ENCODE measurements at places on chromosomes 1 and 21.

GRCh38 chr1:64122588-64122987 is 80.8 kb upstream of the UBE2U start:
- no peak for DNase-seq

DNA sequence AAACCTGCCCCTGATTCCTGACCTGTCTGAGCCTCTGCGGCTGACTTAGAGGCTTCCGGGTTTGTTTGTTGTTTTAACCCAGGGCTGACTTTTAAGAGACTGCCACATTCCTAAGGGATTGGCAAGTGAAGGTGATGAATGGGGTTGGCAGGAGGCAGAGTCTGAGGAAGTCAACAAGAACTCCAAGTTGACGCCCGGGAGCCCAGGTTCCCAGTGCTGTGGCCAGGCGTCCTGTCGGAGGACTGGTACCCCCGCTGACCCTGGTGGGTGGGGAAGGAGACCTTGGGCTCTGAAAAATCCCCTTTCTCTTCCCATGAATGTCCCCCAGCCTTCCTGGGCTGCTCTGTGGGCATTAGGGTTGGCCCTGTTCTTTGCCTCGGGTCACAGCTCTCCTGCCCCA is 19.7 kb upstream of the EPS8L3 start:
- no peak for DNase-seq

DNA sequence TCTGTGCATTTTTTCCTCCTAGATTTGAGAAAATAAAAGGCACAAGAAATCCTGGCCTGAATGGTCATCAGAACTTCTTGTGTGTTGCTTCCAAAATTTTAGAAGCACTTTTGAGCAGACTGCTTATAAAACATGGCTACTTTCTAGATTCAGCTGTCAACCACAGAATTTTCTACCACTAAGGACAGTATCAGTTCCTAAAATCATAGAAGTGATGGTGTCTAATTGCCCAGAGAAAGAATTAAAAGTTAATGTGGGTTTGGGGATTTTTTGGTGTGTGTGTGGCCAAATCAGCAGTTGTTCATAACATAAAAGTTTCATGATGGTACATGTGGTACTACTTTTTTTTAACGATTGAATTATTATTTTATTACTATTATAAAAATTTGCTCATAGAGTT is 171.4 kb upstream of the SNX7 start:
- no peak for DNase-seq

DNA sequence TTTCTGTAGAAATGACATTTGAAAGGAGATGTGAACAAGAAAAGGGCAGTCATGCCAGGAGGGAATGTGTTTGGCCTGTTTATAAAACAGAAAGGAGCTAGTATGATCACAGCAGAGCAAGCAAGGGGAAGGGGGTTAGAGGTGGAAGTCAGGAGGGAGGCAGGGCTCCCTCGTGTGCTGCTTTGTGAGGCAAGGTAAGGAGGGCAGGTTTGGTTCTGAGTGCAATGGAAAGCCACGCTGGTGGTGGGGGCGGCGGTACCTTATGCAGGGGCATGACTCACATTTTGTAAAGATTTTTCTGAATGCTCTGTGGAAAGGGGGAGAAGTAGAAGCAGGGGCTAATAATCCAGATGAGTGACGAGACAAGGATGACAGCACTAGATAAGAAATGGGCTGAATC is 197.5 kb upstream of the C8B start:
- DNase-seq: no peak

GRCh38 chr1:101781201-101781831 is 215.4 kb downstream of the OLFM3 start:
- no peak for DNase-seq

DNA sequence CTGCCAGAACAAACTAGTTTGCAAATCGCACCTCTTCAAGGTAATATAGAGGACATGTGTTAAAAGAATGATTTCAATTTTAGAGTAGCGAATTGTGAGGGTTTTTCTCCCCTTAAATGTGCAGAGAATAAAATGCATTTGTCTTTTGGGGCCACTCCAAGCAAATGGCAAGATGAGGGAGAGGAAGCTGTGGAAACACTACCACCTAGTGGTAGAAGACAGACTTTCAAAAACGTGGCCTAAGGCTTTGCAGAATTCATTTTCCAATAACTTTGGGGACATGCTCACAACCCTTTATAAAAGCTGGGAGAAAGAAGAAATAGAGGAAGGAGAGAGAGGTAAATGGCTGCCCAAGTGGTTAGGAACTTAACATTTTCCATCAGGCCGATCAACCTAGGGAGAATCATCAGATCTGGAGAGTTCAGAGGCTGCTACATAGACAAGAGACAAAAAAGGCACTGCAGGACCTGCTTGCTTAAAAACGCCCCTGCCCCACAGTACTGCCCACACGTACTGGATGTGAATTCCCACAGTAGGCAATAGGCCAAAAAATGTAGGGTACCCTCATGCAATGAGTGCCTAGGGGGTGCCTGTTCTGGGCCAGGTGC is 15.7 kb upstream of the RCAN1 start:
- DNase-seq: peak; percentile 67

DNA sequence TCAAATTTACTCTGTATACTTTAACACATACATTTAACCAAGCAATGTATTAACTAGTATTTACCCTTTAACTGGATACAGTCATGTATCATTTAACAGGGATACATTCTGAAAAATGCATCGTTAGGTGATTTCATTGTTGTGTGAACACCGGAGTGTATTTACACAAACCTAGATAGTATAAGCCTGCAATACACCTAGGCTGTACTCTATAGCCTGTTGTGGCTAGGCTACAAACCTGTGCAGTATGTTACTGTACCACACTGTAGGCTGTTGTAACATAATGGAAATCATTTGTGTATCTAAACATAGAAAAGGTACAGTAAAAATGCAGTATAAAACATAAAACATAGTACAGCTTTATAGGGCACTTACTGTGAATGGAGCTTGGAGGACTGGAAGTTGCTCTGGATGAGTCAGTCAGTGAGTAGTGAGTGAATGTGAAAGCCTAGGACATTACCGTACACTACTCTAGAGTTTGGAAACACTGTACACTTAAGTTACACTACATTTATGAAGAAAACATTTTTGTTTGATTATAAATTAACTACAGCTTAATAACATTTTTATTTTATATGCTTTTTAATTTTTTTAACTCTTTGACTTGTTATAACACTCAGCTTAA is 21.3 kb downstream of the RGS4 start:
- no peak for DNase-seq

DNA sequence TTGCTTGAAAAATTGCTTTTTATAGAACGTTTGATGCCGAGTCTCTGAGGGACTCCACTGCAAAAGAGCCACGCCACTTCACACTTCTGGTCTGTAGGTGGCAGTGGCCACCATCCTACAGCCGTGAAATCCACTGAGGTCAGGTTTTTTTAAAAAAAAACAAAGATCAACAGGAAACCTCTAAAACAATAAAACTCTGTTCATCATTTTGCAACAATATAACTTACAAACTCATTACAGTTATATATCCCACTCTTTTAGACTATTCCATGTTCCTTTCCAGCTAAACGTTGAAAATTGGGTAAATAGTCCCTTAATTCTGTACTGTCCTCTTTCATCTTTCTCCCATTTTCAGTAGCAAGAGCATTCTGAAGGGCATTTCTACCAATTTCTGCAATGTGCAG is 64.6 kb upstream of the FMN2 start:
- DNase-seq: no peak

DNA sequence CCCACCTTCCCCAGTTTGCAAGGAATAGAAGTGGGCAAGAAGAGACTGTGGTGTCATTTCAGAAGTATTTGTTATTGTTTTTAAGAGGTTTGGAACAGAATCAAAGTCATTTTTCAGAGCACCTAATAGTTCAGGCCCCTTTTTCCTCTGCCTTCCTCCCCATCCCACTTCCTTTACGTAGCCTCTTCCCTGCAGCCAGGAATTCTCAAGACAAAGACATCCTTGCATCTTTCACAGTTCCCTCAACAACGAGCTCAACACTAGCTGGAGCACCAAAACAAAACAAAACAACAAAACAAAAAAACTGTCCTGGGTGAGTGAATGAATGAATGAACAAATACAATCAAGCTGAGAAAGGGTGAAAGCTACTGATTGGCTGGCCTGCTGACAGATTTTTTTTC is 7.0 kb downstream of the PALMD start:
- DNase-seq: no peak

DNA sequence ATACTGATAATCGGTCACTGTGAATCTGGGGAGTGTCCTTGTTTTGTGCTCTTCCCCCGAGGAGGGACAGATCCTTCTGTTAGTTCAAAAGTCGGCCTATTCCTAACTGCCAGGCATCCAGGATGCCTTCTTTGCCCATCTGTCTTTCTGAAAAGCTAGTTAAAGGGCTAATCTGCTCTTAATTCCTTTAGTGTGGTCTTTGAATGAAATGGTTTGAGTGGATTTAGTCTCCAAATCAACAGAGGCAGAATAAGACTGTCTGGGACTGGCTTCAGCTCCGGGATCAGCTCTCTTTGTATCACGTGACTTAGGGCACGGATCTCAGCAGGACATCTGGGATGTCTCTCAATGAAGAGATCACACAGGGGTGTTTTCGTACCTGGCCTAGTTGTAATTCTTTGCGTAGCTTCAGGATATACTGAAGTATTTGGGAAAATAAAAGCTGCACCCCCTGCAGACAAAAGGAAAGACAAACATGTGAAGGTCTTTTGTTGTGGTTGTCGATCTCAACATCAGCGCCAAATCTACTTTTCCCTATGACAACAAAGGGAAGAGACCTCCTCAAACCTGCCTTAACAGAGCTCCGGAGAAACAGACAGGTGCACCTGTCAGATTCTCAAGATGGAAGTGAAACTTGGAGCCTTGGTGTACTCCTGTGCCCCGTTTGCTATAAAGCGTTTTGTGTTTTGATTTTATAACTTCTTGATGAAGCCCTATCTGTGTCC is 97.9 kb downstream of the ERG start:
- no peak for DNase-seq

DNA sequence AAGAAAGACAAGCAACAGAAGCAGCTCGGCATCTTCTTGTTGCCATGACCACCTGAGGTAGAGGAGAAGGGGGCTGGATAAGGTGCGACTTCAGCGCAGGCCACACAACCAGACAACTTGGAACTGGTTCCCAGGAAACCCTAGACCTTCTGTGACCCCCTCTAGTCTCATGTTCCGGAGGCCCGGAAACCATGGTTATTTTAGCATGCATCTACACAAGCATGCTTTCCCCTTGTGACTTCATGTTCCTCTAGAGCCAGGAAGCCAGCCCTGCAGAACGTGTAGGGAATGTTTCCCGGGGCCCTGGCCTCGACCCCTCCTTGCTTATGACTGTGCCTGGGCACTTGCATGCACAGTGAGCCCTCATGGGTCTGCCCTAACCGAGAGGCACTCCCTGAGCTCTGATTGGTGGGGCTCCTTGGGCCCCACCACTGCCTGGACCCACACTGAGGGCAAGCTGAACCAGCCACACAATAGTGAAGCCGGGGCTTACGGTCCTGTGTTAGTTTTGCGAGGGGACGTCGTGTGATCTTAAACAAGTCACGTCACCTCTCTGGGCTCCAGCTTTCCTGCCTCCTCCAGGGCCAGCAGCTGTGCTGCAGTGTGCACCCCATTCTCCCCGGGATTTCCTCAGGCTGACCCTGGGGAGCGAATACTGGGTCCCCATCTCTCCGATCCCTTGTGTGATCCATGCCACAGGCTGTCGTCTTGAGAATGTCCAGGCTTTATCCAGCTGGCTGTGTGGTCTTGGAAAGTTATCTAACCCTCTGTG is 12.0 kb upstream of the MX2 start:
- DNase-seq: no peak

GRCh38 chr1:11752359-11753088 is 9.5 kb upstream of the C1orf167 start:
- DNase-seq: no peak

DNA sequence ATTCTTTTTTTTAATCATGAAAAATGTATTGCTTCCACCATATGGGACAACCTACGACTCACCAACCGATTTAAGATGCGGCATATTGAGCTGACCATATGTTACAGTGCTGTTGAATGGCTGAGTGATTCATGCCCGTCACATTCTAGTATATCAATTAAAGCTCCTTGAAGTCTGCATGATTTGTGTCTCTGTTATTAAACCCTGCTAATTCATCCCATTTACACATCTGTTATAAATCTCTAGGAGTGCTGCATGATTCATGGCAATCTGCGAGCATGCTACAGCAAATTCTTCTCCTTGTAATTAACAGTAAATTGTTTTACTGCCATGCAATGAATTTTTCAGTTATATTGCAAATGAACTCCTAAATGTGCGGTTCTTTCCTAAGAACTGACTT is 239.8 kb downstream of the USH2A start:
- DNase-seq: no peak

- DNase-seq: no peak
Observed at GRCh38 chr1:44073528-44073927, 42.3 kb upstream of the SLC6A9 start.

DNA sequence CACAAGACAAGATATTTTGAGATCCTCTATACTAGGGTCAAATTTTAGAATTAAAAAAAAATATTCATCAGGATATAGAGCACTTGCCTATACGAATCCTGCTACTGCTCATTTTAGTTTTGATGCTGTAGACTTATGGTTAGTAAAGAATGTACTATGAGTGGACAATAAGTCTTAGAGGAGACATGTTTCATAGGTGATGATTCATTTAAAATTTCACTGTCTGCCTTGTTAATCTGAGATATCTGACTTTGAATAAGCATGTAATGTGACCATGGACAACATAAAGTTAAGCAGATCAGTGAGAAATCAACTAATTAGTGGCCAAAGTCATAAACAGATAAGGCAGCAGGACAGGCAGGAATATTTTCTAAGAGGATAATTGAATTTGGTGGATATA is 106.8 kb upstream of the HP1BP3 start:
- DNase-seq: no peak

GRCh38 chr1:215215846-215216245 is 133.3 kb downstream of the KCNK2 start:
- no peak for DNase-seq

GRCh38 chr1:17653728-17654351 is 101.3 kb upstream of the ACTL8 start:
- DNase-seq: no peak
